GM04503 (cell line): ENCODE measurements at places on chromosomes 6 and 20.

DNA sequence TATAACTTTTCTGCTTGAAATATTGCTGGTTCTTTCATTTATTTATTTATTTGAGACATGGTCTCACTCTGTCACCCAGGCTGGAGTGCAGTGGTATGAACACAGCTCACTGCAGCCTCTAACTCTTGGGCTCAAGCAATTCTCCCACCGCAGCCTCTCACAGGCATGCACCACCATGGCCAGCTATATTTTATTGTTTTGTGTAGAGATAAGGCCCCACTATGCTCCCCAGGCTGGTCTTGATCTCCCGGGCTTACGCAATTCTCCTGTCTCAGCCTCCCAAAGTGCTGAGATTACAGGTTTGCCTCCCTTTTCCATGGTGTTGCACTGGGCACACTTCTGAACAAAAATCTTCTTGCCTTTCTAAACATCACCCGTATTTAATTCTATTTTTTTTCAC lies 39.1 kb upstream of the RNGTT start:
- no peak for DNase-seq

GRCh38 chr20:3932277-3932676 lies 43.1 kb downstream of the PANK2 start:
- DNase-seq, result no peak

- no peak for DNase-seq
Observed at GRCh38 chr20:50111120-50111828, 1.7 kb downstream of the UBE2V1 start.

- DNase-seq, result no peak
Observed at GRCh38 chr6:164095056-164095455, 680.5 kb downstream of the QKI start.

GRCh38 chr20:37364927-37365272 lies 19.0 kb downstream of the SRC start:
- DNase-seq, result no peak
